ENCODE measurements at places on chromosomes 2 and 18.

- no peak for DNase-seq
Observed at GRCh38 chr2:26609839-26610277, 31.3 kb downstream of the CIB4 start.

DNA sequence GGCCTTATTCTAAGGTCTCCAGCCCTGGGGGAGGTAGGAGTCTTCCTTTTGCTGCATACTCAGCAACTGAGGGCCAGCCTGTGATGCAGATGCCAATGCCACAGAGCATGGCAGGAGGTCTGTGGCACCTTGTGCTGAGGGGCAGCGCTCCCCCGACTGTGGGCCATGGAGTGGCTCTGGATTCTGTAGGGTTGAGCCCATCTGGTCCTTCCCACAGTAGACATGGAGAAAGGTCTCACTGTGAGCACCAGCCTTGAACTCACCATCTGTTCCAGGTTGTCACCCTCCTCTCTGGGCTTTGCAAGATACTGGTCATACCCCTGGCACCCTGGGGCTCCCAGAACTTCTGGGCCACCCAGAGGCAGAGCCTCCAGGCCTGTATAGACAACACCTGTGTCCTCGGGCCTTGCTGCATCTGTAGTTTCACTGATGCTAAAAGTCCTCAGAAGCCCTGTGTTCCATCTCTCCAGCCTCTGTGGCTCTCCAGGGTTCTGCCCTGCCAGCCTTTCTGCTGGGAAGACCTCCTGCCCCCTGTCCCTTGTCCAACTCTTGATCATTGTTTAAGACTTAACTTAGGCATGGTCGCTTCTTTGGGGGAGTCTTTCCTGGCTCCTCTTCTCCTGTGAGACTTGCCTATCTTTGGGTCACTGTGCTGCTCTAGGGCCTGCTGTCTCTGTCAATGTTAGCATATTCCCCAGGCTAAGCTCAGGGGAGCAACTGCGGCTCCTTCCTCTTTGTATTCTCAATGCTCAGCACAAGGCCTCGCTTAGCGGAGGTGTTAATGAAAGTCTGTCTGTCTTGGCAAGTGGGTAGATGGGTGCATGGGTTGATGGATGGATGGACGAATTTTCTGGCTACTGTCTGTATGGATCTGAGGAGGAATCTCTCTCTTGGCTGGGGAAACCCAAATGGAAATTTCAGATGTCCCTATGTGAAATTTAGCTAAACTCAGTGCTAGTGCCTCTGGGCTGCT, 160.9 kb downstream of the DYSF start:
- no peak for DNase-seq

- no peak for DNase-seq
Observed at GRCh38 chr2:69966496-69966895, 5.1 kb upstream of the ASPRV1 start.

GRCh38 chr2:11343650-11344341, 640 bp downstream of the ROCK2 start:
- no peak for DNase-seq

All from cortex of kidney (tissue), 1 donor.